WERI-Rb-1 (cell line): ENCODE measurements at places on chromosomes 3 and 15.

DNA sequence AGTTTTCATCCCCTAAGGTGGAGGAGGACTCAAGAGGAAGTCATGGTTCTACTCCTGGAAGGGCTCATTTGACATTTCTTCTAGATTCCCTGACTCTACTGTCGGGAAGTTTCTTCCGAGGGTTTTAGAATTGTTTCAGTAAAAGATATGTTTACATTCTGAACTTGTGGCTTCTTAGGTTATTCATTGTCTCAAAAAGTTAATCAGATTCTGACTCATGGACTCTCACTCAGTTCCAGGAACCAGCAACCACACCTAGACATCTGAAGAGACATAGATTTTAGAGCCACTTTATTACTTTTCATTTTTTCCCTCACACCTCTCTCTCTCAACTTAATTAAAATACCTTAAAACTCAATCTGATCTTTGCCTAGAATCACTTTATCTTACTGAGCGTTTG lies 862.6 kb downstream of the AGBL1 start:
- no peak for DNase-seq

DNA sequence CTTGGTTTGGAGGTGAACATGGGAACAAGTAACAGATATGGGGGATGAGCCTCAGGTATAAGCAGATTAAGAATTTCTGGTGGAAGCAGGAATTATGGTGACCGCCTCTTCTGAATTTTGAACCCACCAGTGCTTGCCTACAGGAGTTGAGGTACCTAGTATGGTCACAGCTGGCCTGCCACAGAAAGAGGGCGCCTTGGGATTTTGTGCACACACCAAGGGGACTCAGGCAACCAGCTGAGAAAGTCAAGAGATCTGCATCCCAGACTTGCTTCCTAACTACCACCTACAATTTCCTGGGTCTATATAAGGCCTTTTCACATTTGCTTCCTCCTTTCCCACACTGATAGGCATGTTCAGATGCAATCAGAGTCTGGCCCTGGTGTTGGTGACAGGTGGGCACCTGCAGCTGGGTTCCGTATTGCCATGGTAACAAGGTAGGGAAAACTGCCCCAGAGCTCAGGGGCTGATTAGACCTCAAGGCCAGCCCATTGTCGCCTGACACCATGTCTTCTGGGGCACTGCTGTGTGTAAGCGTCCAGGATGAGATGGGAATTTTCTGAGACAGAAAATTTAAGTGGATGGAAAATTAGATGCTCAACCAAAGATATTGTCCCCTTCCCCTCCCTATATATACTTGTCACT lies 75.9 kb upstream of the RASGRF1 start:
- DNase-seq = no peak

GRCh38 chr3:74129611-74130010 lies 484.8 kb downstream of the CNTN3 start:
- DNase-seq = no peak

DNA sequence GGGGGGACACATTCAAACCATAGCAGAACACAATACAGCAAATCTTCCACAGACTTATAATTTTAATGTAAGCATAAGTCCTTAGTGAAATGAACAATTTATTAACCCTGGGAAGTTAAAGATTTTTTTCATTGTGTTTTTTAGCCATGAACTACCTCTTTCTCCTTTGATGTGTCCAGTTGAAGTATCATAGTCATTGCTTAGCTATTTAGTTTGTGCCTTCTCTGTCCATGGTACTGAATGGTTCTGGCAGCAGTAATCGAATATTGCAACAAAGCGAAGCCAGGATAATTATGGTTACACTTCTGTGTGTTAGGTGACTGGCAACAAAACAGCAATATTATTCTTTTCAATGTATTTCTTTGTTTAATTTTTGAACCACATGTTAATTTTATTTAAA lies 403.0 kb upstream of the ONECUT1 start:
- DNase-seq = no peak

DNA sequence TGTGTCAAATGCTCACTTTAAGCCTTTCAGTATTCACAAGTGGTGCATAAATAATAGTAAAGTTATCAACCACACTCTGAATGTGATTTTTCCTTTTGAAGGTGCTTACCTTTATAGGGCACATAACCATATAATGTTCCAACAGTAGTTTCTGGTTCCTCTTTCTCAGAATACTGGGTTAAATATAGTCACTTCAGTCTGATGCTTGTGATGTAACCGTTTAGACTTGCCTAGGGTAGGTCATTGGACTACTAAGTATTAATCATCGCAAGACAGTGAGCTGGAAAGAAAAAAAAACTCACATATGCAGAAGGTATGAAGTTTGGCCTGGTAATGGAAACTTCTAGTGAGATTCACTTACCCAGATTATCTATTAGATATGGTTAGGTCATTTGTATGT lies 1.9 kb downstream of the KBTBD8 start:
- no peak for DNase-seq

DNA sequence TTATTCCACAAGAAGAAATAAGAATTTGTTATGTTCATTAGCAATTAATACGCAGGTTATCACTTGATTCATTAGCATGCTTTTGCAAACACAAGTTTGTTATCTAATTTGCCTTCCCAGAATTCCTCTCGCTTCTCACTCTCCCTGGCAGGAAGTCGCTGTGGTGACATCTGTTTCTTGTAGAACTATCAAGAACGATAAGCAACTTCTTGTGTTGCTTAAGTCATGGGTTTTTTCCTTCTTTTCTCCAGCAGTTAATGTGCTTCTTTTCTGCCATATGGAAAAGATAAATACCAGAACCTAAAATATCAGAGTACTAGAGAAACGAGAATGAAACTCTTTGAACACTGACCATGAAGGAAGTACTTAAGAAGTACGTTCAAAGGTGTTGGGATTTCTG lies 99.8 kb upstream of the CHMP2B start:
- no peak for DNase-seq

DNA sequence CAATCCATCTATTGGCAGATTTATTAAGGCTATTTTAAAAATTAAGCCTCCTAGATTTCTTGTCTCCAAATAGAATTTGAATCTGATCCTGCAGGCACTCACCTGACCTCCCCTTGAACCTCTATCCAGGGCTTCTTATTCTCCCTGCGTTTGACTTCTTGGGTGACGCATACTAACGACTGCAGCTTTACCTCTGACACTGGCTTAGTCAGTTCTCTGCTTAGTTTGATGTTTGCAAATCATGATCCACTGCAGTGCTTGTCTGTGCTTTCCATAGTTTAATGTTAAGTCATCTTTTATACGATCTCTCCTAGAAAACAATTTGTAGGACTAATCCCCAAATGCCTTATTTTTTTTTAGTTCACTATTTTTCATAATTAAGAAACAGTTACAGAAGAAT lies 233.1 kb downstream of the ROBO1 start:
- no peak for DNase-seq

DNA sequence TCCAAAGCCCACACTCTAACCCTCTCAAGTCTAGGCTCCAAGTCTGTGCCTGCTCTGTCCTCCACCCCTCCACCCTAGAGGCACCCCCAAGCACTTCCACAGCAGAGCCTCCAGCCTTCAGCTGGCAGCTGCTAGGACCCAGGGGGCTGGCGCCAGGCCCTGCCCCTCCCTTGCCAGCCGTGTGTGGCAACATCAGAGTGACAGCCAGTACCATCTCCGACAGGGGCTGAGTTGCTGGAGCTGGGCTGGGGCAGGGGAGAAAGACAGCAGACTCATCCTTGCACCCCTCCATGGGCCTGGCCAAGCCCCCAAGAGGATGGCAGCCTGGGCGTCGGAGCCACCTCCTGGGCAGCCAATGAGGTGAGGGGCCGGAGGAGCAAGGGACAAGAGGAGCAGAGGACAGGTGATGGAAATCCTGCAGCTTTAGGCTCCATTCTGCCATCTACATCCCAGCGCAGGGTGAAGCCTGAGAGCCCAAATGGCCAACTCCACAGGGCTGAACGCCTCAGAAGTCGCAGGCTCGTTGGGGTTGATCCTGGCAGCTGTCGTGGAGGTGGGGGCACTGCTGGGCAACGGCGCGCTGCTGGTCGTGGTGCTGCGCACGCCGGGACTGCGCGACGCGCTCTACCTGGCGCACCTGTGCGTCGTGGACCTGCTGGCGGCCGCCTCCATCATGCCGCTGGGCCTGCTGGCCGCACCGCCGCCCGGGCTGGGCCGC lies at the start of gene GPR62:
Gene GPR62 (plus strand): TSS at position 207 of the 718 bp plus-strand sequence. CDS start 272 bp downstream, at position 479.
- no peak for DNase-seq

DNA sequence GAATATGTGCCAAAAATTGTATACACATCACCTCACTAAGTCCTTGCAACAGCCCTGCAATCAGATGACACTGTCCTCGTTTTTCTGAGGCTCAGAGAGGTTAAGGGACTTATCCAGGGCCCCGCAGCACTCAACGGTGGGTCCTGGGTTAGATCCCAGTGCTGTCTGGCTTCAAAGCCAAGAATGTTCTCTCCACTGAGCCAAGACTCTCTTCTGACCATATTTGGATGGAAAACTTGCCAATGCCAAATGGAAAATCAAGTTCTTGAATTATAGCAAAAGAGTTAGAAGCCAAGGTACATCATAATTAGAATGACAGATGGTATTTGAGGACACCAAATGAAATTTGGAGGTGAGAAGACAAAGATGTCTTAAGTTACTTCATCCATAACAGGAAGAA lies 75.9 kb downstream of the NCEH1 start:
- DNase-seq = no peak

DNA sequence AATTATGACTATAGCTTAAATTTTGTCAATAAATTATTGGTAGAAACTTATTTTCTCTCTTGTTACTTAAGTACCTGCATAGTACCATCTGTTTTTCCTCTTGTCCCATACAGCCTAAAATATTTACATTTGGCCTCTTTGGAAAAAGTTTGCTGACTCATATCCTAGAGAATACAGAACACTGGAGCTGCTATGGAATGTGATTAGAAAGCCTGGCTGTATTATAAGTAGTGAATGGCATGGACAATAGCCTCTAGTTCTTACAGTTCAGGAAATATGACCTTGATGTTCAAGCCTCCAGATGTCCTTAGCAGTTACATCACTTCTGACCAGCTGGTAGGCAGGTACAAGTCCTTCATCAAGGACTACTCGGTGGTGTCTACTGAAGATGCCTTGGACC lies 28.3 kb downstream of the ST8SIA2 start:
- DNase-seq = no peak

DNA sequence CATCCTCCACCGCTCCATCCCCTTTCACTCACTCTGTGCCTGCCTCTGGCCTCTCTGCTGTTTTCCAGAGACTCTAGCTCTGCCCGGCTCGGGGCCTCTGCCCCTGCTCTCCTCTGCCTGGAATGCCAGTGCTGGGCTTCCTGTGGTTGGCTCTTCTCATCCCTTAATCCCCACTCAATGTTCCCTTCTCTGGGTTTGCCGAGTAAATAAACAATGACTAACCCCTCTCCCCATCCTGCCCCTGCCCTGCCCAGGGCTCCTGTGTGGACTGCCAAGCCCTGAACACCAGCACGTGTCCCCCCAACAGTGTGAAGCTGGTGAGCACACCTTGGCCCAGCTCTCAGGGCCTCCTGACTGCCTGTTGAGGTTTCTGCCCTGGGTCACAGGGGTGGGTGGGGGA lies 12.2 kb downstream of the STAB1 start:
- no peak for DNase-seq

- DNase-seq = no peak
Measured at GRCh38 chr3:25585361-25586166, 79.1 kb downstream of the TOP2B start.

- DNase-seq = no peak
Measured at GRCh38 chr15:51874751-51875644, 45.5 kb downstream of the TMOD3 start.

- no peak for DNase-seq
Measured at GRCh38 chr3:138060792-138061191, 50.8 kb downstream of the CLDN18 start.
